ENCODE measurements at places on chromosomes 1 and 21. TPM values are rescaled to one million over a fixed set of nuclear protein-coding genes. Genes with fewer than 3 reads are reported as not detected.

Gene CRYBG2
- 0.90 TPM for total RNA-seq

Gene PHACTR4
- total RNA-seq = 22.3 TPM

Gene ITSN1
- 18.9 TPM for total RNA-seq

Gene NUAK2
- 29.0 TPM for total RNA-seq

Gene PKP1
- not detected for total RNA-seq

Gene ARHGAP30
- 0.07 TPM for total RNA-seq

Gene LCK
- not detected for total RNA-seq

Gene PRR9
- not detected for total RNA-seq

Gene VASH2
- 3.7 TPM for total RNA-seq

Gene KCNN3
- 0.01 TPM for total RNA-seq

Gene CSMD2
- total RNA-seq = not detected

Gene ZBTB8B
- total RNA-seq = not detected

Gene TMCC2
- 1.7 TPM for total RNA-seq

Gene FCRL4
- total RNA-seq = not detected

Gene RNU5D-1
- not detected for total RNA-seq

Gene SPRR1B
- not detected for total RNA-seq

Gene MXRA8
- total RNA-seq = 0.15 TPM

Gene LYPD8
- 0.45 TPM for total RNA-seq

Gene LDLRAD1
- total RNA-seq = not detected

Gene CHI3L2
- 0.32 TPM for total RNA-seq

Gene DVL1
- 89.3 TPM for total RNA-seq

Gene LRRC71
- total RNA-seq = 0.24 TPM

Gene MYBPHL
- total RNA-seq = not detected

Gene CLDN19
- total RNA-seq = not detected

Gene EXTL2
- total RNA-seq = 10.1 TPM

Gene SPRR1A
- total RNA-seq = not detected

Gene IFT25
- total RNA-seq = 49.2 TPM

Gene CPTP
- total RNA-seq = 11.2 TPM

Gene CLDN17
- total RNA-seq = not detected

Gene TDRD5
- total RNA-seq = not detected

Gene HRNR
- not detected for total RNA-seq

Gene PPOX
- total RNA-seq = 10.7 TPM

Gene TSPEAR
- not detected for total RNA-seq

Gene FNDC10
- total RNA-seq = 8.7 TPM

Gene STIL
- total RNA-seq = 10.3 TPM

Gene AMY1C
- total RNA-seq = not detected

Gene UQCRH
- 664 TPM for total RNA-seq

Gene SPTA1
- total RNA-seq = not detected
